ENCODE measurements at places on chromosomes 6 and 20.
A peak's percentile ranks its signal among the peaks of the same experiment; 100 is the strongest.

- no peak for DNase-seq
Measured at GRCh38 chr6:107154801-107155160, 39.5 kb upstream of the BEND3 start.

DNA sequence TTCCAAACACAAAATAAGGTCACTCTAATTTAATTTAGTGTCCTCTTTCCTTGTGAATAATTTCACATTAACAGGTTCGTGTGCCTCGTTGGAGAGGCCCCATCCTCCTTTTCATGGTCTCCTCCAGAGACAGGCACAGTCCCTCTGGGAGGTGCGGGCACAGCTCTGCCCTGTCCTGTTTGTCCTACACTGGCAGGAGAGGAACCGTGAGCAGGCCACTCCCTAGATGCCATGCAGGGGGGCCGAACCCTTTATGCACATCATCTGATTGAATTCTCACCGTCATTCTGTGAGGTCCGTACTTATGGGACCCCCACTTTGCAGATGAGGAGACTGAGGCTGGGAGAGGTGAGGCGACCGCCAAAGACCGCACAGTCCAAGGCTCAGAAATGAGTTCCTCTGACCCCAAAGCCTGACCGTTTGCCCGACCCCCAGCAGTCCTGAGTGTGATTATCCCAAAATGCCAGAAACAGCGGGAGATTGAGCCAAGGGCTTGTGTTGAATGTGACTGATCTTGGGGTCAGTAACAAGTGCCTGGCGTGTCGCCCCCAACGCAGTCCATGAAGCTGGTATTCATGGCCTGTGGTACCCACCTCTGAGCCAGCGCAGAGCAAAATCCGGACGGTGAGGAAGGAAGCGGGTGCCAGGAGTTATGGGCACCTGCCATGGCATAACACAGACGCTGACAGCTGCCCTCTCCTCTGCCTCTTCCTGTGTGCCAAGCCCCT, 43.5 kb downstream of the PMEPA1 start:
- no peak for DNase-seq

- no peak for DNase-seq
Measured at GRCh38 chr6:6368684-6369052, 48.2 kb upstream of the F13A1 start.

- no peak for DNase-seq
Measured at GRCh38 chr6:37827603-37828265, 8.2 kb downstream of the ZFAND3 start.

- DNase-seq, result peak; percentile 31
Measured at GRCh38 chr6:37845026-37845911, 25.7 kb downstream of the ZFAND3 start.

DNA sequence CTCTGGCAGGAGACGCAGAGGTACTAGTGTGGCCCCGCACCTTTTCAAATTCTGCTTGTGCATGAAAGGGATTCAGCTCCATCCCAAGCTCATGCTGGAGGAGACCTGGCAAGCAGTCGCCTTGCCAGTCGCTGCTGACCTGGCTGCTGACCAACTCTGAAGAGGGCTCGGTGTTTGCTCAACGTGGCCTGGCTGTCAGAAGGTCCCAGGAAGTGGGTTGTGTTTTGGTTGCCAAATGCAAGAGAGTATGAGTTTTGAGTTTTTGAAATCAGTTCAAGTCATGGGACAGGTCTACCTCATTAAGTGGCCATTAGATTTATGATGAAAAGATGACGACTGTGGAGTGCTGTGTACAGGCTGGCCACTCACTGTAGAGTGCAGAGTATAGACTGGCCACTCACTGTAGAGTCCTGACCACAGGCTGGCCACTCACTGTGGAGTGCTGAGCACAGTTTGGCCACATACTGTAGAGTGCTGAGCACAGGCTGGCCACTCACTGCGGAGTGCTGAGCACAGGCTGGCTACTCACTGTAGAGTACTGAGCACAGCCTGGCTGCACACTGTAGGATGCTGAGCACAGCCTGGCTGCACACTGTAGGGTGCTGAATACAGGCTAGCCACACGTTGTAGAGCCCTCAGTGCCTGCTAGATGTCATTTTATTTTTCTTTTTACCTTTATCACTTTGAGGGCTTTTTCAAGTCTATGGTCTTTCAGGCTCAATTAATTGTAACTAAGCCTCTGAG, 193.9 kb downstream of the ZNF217 start:
- no peak for DNase-seq

GRCh38 chr6:44377484-44377883, 10.0 kb upstream of the CDC5L start:
- DNase-seq, result no peak

DNA sequence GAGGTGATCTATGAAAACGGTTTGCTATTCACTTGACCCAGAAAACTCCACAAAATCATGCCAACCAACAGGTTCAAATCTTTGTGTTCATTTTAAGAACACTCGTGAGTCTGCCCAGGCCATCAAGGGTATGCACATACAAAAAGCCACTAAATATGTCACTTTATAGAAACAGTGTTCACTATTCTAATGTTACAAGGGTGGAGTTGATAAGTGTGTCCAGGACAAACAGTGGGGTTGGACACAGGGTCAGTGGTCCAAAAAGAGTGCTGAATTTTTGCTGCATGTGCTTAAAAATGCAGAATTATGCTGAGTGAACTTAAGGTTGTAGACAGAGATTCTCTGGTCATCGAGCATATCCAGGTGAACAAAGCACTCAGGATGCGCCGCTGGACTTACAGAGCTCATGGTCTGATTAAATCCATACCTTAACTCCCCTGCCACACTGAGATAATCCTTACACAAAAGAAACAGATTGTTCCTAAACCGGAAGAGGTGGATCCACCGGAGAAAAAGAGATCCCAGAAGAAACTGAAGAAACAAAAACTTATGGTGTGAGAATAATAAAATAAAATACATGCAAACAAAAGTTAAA, 23.5 kb downstream of the KIAA0408 start:
- DNase-seq, result no peak

Measured in fibroblast of skin of scalp (primary cell).